ENCODE measurements at places on chromosomes 5 and 9.
A peak's percentile ranks its signal among the peaks of the same experiment; 100 is the strongest.

DNA sequence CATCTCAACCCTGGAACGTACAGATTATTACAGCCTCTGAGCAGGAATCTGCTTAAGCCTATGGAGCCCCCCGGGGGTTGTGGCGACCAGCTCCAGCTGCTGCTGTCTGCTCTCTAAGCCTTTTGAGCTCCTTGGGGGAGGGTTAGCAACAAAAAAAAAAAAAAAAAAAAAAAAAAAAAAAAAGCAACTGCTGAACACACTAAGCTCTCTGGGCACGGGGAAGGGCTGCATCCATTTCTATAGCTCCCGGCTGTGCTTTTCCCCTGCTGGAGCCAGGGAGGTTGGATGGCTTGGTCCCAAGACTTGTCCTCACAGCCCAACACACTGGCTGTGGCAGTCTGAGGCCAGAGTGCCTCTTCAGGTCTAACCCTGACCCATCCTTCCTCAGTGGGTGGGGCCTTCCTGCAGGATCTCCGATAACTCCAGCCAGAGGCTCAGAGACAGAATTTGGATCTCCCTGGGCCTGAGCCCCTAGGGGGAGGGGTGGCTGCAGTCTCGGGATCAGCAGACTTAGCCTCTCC, 82.1 kb downstream of the FBN2 start:
- DNase-seq = no peak

DNA sequence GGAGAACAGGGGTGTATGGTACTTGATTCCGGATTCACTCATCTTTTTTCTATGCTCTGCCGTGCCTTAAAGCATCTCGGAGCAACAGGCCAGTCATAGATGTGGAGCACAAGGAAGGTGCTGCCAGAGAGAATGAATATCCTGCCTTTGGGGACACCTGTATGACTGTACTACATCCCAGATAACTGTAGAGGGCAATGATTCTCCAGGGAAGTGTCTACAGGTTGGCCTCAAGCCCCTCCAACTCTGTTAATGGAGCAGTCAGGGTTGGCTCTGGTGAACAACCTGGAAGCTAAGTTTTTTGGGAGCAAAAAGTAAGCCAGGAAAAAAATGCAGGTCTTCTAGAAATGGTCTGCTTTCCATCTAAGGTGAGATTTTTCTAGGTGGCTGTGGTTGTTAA, 71.0 kb downstream of the NREP start:
- DNase-seq = no peak

DNA sequence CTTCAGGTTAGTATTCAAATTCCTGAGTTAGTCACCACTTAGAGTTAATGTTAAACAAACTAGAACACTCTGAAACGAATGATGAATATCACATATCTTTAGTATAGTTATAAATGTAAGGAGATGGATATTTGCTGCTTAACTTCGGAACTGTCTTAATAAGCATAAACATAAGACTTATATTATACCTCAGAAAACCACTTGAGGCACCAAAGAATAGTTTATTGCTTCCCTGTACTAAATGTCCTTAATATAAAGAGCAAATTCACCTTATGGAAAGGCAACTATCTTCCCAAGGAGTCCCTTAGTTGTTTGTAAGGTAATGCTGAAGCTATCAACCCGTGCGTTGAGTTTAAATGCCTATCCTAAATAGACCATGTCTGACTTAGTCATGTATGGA, 300.0 kb upstream of the ADAMTSL1 start:
- no peak for DNase-seq

DNA sequence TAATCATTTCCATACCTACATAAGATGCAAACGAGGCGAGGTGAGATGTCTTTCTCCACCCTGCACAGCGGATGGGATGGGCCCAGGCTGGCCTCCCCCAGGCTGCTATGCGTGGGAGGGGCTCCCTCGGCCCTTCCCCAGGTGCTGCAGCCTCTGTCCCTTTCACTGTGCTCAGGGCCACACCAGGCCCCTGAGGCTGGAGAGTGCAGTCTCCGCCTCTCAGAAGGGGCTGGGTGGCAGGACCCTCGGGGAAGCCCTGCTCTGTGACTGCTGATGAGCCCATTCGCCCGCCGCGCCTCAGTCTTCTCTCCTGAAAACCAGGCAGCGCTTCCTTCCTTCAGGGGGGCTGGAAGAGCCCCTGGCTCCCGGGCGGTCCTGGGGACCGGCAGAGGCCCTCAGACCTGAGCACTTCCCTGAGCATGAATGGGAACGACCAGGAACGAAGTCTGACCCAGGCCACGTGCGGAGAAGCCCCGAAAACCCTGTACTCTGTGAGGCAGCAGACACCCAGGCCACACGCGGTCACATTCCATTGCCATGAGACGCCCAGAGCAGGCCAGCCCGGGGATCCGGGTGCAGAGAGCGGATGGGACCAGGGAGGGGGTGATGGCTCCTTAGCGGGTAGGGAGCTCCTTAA, 21.9 kb upstream of the NOTCH1 start:
- no peak for DNase-seq

DNA sequence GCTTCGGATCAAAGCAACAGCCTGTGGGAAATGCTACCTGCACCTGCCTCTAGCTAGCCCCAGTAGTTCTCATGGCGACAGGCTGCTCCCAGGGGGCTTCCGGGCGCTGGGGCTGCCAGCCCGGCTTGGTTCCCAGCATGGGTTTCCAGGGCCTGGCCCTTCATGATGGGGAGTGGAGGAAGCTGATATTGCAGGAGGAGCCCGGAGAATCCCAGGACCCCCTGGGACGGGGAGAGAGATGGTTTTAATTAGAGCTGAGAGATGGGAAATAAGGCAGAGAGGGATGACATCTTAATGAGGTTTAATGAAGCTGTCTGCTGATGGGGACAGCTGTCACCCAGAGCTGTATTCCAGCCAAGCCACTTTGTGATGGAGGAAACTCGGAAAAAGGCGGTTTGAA, 78.6 kb downstream of the CFAP77 start:
- DNase-seq = no peak

- DNase-seq = no peak
These were observed 19.9 kb downstream of the CSF1R start for GRCh38 chr5:150066436-150066835.

GRCh38 chr9:136546697-136547501, 1.1 kb upstream of the NOTCH1 start:
- no peak for DNase-seq

DNA sequence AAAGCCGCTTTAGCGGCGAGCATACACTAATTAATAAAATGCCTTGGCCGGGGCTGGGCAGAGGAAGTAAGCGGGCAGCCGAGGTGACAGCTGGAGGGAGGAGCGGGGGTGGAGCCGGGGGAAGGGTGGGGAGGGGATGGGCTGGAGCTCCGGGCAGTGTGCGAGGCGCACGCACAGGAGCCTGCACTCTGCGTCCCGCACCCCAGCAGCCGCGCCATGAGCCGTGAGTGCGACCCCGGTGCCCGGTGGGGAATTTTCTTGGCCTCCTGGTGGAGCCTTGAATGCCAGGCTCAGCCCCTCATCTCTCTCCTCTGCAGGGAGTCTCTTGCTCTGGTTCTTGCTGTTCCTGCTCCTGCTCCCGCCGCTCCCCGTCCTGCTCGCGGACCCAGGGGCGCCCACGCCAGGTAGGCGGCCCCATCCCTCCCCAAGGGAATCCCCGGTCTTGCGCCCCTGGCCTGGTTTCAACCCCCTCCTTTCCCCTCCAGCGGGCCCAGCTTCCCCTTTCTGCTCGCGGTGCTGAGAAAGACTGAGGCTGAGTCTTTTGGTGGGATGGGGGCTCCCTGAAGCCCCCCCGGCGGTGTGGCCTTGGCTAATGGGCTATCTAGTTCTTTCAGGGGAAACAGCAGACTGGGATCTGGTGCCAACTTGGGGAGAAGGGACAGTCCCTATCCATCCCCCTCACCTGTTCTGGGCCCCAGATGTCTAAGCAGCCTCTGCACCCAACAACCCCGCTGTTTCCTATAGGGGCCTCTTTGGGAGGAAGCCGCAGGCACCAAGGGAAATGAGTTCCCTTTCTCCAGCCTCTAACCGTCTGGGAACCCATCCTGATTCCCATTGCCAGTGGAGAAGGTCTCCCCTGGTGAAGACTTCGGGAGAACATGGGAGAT, at the start of gene PTGS1:
TSS of gene PTGS1 (plus strand) at position 156 of the 887 bp plus-strand sequence. CDS start at position 217, 61 bp downstream.
- DNase-seq = peak; percentile 75

- no peak for DNase-seq
These were observed 43.1 kb downstream of the P4HA2 start for GRCh38 chr5:132184588-132184987.

DNA sequence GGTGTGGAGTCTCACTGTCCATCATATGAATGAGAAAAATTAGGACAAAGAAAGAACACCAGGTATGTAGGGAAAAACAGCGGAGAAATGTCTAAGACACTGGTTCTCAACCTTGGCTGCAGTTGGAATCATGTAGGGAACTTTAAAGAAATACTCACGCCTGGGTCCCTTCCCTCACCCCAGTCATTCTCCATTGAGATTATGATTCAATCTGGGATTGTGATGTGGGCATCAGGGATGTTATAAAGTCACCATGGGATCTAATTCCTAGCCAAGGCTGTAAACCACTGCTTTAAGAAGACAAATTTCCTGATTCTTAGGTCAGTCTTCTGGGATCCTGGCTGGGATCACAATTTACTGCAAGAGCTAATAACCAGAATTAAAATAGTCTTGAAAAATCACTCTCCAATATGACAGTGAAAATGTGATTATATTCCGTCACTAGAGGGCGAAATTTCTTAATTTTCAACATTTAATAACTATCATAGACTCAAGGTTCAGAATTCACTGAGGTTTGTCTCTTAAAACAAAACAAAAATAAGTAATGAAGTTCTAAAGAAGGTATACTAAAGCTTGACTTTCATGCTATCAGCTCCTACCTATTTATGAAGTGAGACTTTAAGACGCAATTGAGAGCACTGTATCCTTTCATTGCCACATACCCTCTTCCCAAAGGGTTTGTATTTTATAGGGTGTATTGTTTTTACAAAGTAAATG, 60.5 kb downstream of the GLDC start:
- DNase-seq = peak; percentile 51

DNA sequence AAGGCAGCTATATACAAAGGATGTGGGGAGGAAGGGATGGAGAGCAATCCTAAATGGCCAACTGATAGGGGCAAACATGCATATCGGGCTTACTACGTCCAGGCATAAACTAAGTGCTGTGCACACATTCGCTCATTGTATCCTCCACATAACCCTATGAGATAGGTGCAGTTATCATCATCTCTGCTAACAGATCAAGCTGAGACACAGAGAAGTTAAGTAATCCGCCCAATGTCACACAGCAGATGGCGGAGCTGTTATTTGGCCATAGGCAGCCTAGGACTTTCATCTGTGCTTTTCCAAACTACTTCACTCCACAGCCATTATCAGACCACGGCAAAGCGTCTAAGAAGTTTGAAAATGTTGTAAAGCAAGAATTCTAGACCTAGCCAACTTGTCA, 197.5 kb downstream of the RGS3 start:
- DNase-seq = no peak

DNA sequence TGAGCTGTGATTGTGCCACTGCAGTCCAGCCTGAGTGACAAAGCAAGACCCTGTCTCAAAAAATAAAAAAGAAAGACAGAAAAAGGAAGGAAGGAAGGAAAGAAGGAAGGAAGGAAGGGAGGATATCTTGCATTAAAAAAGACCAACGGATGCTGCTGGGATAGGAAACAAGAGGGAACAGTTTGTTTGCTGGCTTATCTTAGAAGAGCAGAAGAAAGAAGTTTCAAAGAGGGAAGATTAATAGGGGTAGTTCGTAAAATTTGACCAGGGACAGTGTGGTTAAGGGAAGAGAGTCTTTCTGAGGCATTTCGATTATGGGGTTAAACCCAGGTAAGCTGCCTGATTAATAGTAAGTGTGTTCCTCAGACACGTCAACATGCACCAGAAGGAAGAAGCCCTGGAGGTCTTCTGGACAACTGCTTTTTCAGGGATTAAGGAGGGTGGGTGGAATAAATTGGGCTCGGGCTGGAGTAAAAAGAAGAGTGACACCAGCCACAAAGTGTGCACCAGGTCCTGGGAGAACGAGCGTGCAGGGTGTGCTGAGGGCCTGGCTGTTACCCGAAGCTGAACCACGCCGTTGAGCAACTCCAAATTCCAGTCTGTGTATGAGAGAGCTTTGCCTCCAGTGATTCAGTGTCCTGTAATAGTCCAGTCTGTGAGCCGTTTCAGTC, 24.8 kb downstream of the FYB1 start:
- DNase-seq = no peak

- no peak for DNase-seq
These were observed 83.0 kb downstream of the ZNF462 start for GRCh38 chr9:106945727-106946660.

GRCh38 chr9:16671591-16672137, 198.8 kb downstream of the BNC2 start:
- DNase-seq = no peak

DNA sequence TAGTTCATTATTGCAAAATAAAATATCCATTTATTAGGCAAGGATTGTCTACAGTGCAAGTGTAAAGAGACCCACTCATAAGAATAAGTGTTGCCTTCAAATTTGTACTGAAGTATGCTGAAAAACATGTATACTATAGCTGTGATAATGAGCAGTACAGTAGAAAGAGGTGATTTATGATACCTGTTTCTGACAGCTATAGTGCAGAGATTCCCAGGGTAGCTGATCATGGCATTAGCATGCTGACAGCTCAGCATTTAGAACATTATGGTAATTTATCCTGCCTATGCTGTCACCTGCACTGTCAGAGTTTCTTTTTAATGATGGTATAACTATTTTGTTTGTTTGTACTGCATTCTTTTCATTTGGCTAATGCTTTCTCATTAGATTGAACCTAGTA, 177.6 kb upstream of the TLX3 start:
- DNase-seq = no peak

DNA sequence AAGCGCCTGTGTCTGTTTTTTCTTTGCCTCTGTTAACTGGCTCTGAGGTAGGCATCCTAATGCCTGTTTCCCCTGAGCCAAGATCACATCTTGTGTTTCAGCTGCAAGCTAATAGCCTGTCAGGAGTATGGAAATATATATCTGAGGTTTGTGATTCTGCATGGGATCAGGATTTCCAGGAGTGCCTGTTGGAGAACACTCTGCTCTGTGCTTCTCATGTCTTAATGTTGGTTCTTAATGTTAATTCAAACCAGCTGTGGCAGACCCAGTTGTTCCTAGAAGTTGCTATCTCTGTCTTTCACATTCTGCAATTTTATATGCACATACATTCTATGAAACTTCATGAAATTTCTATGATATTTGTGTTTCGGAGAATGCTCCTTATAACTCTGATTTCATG, 72.1 kb downstream of the PGM5 start:
- DNase-seq = no peak

DNA sequence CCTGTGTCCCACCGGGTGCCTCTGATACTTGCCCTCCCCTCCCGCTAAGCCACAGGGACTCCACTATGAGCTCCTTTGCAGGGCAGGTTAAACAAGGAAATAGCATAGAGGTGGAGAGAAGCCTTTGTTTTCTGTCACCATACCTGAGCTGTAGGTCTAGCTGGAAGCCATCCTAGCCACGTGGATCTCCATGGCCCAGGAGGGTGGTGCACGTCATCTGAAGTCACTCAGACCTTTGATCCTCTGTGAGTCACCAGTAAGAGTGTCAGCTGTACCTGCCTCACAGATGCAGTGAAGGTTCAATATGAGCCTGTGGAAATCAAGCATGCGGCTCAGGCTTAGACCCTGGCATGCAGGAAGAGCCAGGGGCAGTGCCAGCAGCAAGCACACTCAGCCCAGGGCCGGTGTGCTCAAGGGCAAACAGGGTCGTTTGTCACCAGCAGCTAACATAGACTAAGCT, 55.1 kb downstream of the ASS1 start:
- DNase-seq = no peak

Measured in GM13976 (cell line).